ENCODE measurements at places on chromosomes 11 and 22.

- no peak for DNase-seq
These were observed 9.5 kb downstream of the RBMXL2 start for GRCh38 chr11:7098235-7098832.

- DNase-seq: no peak
These were observed 199.5 kb downstream of the TTC28 start for GRCh38 chr22:28480000-28480715.

GRCh38 chr11:50072226-50073112 lies 39.8 kb downstream of the OR4C45 start:
- no peak for DNase-seq

GRCh38 chr22:42717197-42717928 lies 3.3 kb downstream of the A4GALT start:
- no peak for DNase-seq

DNA sequence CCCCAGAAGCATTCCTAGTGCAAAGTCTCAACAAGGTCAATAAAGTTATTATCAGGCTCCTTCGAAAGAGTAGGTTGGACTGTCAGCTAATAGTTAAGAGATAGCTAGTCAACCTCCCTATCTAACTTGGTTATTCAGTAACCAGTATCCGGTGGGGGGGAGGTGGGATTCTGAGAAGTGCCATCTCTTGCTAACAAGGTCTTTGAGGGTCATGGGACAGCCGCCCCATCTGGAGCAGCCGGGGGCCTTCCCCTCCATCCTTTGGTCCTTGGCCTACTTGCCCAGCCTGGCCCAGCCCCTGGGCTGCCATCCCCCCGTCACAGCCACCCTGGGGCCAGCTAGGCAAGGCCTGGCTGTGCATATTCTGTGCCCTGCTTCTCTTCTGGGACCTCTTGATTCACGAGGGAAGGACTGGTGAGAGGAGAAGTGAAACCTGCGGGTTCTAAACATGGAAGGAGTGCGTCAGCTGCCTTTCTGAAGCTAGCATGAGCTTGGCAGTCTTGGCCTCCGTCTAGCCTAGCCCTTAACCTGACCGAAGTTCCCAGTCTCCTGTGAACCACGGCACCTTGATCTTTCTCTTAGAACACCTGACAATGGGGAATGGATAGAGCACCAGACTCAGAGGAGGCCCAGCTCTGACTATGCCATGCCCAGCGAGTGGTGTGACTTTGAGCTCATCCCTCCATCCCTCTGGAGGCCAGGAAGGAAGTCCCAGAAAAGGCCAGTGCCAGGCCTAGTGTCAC lies 9.3 kb downstream of the SLC37A2 start:
- peak; percentile 15 for DNase-seq

DNA sequence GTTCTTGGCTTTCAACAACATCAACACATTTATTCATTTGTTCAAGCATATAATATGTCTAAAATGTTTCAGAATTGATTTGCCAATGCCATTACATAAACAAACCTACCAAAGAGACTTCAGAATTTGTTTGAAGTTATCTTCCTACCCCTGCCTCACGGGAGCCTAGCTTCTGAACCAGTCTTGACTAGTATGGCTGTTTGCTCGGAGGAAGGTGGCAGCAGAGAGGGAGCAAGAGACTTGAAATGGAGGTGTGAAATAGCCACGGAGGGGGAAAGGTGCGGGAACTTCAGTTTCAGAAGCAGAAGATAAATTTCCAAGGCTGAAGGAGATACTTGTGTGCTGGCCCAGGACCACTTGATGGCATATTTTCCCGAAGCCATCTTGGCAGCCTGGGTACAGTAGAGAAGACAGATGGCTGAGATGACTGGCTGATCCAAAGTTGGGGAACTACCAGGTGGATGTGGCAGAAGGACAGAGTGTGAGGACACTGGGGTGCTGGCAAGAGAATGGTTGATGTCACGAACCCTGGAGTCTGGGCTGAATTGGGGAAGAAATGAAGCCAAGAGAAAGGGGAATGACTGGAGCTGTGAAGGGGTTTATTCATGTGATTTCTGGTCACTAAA lies 14.0 kb upstream of the MTCH2 start:
- DNase-seq: no peak

DNA sequence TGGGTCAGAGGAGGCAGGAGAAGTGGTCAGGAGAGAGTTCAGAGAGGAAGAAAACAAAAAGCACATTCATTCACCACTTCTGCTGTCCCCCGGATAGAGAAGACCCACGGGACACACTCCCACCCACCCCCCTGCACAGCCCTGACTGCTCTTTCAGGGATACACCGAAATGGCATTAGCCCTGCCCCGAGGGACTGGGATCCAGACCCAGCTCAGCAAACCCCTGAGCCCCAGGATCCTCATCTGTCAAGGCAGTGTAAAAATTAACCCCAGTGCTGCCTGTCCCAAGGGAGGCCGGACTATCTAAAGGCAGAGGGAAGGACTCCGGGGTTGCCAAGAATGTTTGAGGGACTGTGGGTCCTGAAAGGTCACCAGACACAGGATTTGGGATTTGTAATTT lies 31.2 kb downstream of the TPBGL start:
- DNase-seq: no peak

- no peak for DNase-seq
These were observed 524 bp upstream of the SLC25A17 start for GRCh38 chr22:40819599-40820140.

DNA sequence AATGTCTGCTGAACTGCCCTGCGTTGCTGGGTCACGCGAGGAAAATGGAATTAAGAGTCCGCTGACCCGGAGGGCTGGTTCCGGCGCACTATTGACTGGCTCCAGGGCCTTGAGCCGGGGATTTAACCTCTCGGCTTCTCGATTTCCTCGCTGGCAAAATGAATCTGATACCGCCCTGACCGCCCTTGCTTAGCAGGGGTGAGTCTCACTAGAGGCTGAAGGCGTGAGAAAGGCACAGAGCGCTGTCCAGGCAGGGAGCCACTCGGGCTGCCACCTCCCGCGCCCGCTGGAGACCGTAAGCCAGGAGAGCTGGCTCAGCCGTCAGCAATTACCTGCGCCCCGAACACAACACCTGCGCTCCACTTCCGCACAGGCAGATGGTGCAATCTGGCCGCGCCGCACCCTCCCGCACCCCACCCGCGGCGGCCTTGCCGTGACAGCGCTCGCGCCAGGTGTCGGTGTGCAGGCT lies 65.6 kb downstream of the BUD13 start:
- DNase-seq: no peak

DNA sequence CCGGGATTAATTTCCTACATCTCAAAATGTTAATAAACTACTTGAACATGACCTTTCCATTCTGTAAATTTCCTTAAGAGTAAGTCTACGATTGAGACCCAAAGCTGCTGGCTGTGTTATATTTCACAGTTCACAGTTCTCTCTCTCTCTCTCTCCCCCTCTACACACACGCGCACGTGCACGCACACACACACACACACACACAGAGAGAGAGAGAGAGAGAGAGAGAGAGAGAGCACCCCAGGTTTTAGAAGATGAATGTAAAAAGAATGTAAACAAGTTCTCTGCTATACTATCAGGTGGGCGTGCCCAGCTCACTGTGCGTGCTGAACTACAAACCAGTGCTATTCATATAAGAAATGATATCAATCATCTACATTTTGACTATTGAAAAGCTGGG lies 3.3 kb downstream of the BDNF start:
- DNase-seq: no peak

DNA sequence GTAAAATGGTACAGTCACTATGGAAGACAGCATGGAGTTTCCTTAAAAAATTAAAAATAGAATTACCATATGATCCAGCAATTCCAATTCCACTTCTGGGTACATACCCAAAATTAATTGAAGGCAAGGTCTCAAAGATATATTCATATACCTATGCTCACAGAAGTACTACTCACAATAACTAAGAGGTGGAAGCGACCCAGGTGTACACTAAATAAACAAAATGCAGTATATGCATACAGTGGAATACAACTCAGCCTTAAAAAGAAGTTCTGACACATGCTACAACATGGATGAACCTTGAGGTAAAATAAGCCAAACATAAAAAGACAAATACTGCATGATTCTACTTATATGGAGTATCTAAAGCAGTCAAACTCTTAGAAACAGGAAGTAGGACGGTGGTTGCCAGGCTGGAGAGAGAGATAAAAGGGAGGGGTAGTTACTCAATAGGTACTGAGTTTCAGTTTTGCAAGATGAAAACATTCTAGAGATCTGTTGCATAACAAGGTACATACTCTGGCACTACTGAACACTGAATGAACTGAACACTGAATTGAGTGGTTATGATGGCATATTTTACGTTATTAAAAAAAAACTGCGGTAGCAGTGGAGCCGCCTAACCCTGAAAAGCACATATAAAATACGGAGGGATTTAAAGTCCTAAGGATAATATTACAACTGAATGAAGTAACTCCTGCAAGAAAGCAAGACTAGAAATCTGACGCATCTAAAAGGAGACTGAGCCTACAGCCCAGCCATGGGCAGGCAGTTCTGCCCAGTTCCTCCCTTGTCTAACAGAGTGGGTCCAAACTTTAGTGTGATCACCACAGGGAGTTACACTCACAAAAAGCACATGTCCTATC lies 12.8 kb downstream of the DGCR2 start:
- DNase-seq: no peak

DNA sequence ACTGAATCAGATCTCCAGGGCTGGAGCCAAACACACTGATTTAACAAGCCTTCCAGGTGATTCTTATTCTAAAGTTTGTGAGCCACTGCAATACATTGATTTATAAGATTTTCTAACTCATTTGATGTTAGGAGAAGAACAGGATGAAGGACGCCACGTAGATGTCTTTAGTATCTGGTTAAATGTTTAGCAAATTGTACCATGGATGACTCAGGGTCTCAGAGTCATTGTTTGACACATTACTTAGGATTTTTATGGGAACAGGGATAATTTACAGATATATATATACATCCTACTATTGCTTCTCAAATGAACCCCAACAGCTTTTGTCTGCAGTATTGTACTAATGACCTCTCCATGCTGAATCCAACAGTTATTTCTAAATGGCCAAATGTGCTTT lies 143.1 kb upstream of the DDI1 start:
- no peak for DNase-seq

DNA sequence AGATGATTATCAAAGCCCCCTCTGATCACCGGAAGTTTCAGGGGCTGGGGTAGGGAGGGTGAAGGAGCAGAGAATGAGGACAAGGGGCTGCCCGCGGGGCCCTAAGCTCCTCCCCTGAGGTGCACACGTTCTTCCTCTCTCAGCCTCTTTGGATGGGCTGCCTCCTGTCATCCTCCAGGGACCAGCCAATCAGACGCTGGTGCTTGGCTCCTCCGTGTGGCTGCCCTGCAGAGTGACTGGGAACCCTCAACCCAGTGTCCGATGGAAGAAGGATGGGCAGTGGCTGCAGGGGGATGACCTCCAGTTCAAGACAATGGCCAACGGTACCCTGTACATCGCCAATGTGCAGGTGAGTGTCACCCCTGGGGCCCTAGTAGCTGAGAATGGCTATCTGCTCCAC lies 7.5 kb downstream of the ROBO3 start:
- DNase-seq: no peak

- DNase-seq: no peak
These were observed 51.3 kb downstream of the IGLL5 start for GRCh38 chr22:22938672-22939587.

- DNase-seq: no peak
These were observed 77.8 kb downstream of the BUD13 start for GRCh38 chr11:116694815-116695590.

- no peak for DNase-seq
These were observed 67.3 kb upstream of the CDON start for GRCh38 chr11:126129727-126130671.

- DNase-seq: peak; percentile 91
These were observed 21.5 kb downstream of the RANGAP1 start for GRCh38 chr22:41264408-41264941.

GRCh38 chr22:20551805-20552442 lies 44.5 kb downstream of the MED15 start:
- DNase-seq: no peak

- DNase-seq: no peak
These were observed 341.6 kb downstream of the MN1 start for GRCh38 chr22:27459999-27460398.

- no peak for DNase-seq
These were observed 14.9 kb downstream of the EIF4ENIF1 start for GRCh38 chr22:31474743-31475142.

DNA sequence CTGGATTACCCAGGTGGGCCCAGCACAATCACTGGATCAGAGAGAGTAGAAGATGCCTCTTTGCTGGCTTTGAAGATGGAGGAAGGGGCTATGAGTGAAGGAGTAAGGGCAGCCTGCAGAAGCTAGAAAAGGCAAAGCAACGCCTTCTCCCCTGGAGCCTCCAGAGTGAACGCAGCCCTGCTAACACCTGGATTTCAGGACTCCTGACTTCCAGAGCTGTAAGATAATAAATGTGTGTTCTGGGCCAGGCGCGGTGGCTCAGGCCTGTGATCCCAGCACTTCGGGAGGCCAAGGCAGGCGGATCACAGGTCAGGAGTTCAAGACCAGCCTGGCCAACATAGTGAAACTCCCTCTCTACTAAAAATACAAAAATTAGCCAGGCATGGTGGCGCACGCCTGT lies 102.4 kb downstream of the MORC2 start:
- no peak for DNase-seq

GRCh38 chr22:47384977-47385376 lies 622.5 kb downstream of the TBC1D22A start:
- no peak for DNase-seq

DNA sequence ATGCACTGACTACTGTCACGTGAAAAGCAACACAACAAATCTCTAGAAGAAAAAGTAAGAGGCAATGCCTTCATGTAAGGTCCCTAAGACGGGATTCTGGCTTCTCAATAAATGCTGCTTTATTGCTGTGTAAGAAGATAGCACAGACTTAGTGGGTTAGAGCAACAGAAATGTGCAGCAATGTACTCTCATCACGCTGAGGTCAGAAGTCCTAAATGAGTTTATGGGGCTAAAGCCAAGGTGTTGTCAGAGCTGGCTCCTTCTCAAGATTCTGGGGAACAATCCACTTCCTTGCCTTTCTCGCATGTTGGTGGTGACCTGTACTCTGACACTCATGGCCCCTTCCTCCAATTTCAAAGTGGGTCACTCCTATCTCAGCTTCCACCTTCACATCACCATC lies 93.4 kb downstream of the SHANK2 start:
- DNase-seq: no peak

- DNase-seq: no peak
These were observed 21.7 kb upstream of the HSPA8 start for GRCh38 chr11:123083623-123084029.

GRCh38 chr11:70916351-70916750 lies 336.0 kb downstream of the SHANK2 start:
- DNase-seq: no peak

GRCh38 chr22:22593964-22594656 lies 35.0 kb upstream of the PRAME start:
- DNase-seq: peak; percentile 44

DNA sequence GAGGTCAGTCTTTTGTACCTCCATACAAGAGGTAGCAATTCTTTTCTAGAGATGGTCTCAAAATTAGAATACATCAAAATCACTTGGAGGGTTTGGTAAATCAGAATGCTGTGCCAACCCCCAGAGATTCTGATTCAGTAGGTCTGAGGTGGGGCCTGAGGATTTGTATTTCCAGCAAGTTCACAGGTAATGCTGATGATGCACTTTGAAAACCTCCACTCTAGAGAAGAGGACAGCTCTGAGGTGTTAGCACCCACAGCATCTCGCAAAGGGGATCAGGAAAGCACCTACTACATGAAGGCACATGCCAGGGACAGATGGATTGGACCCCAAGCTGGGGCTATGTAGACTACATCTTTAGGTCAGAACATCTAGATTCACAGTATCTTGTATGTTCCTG lies 7.2 kb downstream of the KCTD14 start:
- no peak for DNase-seq

- no peak for DNase-seq
These were observed 67.9 kb downstream of the KCNQ1 start for GRCh38 chr11:2512431-2513407.
